ENCODE measurements at places on chromosomes 16 and 17.

DNA sequence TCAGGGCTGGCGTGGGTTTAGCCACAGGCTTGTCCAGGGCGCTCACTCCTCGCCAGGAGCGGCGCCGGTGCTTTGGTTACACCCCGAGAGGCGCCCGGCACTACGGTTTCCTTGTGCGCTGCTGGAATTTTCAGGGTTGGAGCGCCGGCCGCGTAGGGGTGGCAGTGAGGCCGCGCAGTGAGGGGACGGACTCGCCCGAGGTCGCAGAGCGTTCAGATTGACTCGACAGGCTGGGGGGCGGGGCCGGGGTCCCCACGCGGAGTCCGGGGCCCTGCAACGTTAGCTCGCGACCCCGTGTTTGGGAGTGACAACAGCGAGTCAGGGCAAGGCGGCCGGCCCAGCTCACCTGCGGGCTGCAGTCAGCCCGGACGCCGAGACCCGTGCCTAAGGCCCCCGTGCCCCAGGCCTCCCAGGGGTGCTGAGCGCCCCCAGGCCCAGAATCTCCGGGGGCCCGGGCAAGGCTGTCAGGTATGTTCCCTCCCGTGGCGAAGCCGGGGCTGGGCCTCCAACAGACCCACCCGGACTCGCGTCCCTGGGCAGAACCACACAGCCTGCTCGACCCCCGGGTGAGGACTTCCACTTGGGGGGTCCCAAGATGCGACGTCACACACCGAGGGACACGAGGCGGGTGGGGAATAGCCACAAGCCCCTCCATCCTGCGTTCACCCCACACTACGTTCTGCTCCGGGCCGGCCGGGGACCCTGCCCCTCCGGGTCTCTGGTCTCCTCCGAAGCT, 1.3 kb upstream of the ACTG1 start:
- peak; percentile 43 for DNase-seq

DNA sequence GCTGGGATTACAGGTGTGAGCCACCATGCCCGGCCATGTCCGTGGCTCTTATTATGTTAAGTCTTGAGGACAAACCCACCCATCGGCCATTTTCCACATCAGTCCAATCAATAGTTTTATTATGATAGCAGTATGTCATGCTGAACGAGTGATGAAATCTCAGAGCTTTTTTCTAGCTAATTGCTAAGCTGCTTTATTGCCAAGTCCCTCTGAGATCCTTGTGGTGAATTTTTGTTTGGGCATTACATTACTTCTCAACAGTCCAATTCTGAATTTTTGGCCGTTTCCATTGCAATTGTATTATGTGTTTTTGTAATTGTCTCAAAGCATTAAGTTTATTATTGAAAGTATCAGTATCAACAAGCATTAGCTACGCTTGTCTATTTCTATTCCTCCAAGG, 10.9 kb downstream of the RNF112 start:
- no peak for DNase-seq

DNA sequence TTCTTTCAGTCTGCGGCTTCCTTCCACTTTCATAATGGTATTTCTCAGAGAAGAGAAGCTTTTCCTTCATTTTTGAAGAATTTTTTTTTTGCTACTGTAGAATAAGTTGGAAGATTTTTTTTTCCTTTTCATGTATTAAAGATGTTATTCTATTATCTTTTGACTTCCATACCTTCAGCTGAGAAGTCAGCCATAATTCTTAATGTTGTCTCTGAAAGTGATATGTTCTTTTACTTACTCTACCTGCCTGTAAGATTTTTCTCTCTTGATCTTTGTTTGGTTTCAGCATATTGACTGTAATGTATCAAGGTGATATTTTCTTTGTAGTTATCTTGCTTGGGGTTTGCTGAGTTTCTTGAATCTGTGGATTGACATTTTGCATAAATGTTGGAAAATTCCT, 143.5 kb upstream of the TOX3 start:
- no peak for DNase-seq

DNA sequence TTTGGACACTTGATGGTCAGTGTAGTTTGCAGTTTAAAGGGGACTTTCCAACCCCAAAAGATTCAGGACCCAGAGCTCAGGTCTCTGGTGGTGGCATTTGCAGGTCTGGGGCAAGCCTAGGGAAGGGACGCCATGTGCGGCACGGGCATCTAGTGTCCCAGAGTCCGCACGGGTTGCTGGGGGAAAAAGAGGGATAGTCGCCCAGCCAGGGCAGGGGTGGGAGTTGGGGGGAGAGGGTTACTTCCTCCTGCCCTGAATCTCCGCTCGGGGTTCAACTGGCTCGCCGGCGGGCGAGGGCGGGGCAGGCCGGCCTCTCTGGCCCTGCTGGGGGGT, 239 bp upstream of the CA7 start:
- DNase-seq: no peak

DNA sequence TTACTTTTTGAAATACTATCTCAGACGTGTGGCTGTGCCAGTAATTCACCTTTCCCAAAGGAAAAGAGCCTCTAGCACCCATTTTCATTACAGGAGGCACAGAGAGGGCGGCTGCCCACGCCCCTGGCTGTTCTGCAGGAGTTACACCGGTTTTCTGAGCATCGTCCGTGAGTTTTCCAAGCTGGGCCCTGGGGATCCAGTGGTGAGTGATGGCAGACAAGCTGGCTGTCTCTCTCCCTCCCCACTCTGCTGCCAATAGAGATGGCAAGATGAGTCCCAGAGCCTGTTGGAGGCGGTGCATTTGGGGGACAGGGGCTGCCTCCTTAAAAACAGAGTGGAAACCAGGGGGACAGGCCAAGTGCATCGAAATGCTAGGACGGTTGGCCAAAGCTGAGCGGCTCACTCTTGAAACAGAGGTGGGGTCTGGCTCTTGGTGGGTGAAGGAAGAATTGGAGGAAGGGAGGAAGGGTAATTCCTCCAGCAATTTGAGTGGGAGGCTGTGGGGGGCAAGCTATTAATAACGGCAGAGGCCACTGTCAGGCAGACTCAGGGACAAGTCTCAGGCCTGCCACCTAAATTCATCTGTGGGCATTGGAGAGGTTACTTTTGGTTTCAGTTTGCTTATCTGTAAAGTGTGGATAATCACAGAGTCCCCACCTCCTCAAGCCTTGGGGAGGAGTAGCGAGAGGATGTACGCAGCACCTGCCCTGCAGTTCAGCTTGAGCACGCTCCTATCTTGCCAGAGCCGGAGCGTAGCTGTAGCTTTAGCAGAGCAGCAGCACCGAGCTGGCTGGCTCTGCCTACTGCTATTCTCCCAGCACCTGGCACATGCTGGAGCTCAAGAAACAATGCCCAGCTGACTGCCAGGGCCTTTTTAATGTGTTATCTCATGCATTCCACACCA, 7.5 kb upstream of the NOS2 start:
- DNase-seq: peak; percentile 55

DNA sequence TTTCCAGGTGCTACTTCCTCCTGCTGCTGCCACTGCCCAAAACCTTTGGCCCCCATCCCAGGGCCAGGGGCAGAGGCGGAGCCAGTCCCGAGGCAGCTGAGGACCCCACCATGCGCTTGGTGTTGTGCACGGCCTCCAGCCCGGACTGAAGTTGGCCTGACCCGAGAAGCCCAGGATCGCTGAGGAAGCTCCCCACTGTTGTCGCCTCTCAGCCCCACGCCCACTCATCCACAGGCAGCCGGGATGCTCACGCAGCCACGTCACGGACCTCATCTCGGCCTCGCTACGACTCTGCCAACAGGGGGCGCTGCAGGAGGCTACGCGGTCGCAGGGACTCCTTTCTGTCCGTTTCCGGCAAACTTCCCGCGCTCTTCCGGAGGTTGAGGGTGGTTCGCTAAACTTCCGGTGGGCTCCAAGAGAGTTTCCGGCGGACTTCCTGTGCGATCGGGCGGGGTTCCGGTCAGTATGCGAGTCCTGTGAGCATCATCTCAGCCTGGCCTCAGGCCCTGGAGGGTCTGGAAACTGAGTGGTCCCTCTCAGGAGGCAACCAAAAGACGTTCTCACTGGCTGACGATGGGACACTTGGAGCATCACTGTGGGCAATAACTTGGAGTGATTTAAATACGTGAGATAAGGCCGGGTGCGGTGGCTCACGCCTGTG, 12.4 kb downstream of the ZG16B start:
- DNase-seq: peak; percentile 88

GRCh38 chr16:81524382-81524781, 79.8 kb downstream of the CMIP start:
- peak; percentile 24 for DNase-seq

DNA sequence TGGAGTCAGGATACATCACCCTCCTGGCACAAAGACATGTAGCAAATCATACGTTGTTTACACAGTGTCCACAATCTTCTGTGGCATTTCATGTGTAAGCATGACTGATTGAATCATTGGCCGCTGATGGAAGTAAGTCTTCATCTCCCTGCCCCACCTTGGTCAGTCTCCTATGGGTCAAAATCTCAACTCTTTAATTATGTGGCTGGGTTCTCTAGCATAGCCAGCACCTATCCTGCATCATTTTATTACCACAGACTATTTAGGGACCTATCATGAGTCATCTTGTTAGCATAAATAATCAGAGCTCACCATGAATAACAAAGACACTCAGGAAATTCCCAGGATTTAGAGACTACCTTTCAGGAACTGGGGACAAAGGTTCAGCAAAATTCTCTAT, 15.9 kb downstream of the TANC2 start:
- DNase-seq: no peak

DNA sequence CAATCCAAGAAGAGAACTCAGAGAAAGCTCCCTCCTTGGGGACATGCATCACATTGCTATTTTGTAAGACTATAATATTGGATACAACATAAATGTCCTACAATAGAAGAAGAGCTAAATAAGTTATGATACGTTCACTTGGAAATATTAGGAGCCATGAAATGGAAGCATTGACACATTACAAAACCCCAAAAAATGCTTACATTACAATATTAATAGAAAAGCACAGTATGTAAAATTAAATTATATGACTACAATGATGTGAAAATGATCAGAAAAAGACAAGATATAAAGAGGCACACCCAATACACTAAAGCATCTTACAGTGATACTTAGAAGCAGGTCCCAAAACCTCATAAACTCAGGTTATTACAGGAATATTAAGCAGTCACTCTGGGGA, 694.1 kb downstream of the TOX3 start:
- DNase-seq: no peak

- no peak for DNase-seq
Observed at GRCh38 chr17:70190959-70191805, 21.9 kb downstream of the KCNJ2 start.

GRCh38 chr17:49358641-49359247, 3.3 kb downstream of the ZNF652 start:
- DNase-seq: peak; percentile 34

DNA sequence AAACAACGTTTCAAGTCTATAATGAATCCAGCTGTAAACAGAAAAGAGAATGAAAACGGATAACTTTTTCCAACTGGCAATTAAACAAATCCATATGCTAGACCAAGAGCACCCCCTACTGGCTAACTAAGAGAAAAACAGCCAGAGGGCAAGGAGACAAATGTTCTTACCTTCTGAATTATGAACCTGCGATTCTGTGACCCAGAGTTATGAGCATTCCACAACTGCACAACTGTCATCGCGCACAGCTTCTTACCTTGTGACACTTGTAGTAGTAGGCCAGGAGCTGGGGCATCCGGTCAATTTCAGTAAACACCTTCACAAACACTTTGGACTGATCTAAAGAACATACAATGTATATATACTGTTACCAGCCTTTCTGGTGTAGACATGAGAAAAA, 18.6 kb downstream of the COG7 start:
- DNase-seq: peak; percentile 35

DNA sequence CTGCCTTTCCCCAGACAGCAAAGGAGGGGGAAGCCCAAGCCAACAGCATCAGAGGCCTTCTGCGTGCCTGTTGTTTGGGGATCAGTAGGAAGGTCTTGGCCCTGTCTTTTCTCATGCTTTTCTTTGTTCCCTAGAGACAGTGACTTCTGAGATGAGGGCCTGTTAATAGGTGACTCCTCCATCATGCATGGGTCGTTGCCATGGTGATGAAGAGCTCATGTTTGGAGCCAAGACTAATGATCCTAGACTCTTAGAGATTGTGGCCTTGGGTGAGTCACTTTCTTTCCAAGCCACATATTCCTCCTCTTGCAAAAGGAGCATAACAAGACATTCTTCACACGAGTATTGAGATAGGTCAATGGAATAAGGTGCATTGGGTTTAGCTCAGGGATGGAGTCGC, 201.1 kb upstream of the ASIC2 start:
- DNase-seq: no peak

- DNase-seq: no peak
Observed at GRCh38 chr17:73111386-73111785, 18.9 kb upstream of the SLC39A11 start.

GRCh38 chr16:2148714-2149629, 547 bp downstream of the RAB26 start:
- DNase-seq: peak; percentile 25

GRCh38 chr17:17021194-17021863, 20.9 kb upstream of the MPRIP start:
- DNase-seq: no peak

DNA sequence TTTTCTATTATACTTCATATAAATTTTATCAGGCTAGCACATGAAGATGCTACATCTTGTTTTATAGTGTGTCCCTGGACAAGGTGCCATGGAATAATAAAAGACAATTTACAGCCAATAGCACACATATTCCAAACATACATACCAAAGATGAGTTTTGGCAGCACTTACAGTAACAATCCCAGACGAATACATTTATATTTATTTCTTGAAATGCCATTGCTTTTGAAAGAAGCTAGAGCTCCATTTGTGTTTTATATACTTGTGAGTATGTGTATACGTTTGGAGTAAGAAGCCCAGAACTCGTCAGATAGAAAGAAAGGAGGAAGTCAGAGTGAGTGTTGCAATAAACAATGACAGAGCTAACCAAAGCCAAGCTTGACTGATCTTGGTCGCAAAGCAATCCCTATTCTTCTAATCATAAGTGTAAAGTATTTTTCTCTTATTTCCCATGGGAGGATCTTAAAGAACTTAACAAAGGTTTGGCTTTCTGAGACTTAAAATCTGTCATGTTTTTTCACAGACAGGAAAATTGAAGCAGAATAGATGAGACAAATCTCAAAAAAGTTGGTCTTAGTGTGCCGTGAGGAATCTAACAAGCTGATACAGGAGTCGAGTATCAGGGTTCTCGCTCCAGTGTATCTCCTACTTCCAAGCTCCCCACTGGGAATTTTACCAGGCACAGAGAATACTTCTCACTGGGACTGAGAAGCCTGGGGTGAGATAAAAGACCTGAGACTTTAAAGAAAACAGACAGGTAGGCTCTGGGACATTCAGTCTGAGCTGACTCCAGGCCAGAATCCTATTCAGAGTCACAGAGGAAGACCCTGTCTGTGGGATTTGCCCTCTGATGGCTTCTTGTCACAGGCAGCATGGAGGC, 175.4 kb downstream of the AATF start:
- no peak for DNase-seq
